ENCODE measurements at places on chromosomes 2 and 18.

DNA sequence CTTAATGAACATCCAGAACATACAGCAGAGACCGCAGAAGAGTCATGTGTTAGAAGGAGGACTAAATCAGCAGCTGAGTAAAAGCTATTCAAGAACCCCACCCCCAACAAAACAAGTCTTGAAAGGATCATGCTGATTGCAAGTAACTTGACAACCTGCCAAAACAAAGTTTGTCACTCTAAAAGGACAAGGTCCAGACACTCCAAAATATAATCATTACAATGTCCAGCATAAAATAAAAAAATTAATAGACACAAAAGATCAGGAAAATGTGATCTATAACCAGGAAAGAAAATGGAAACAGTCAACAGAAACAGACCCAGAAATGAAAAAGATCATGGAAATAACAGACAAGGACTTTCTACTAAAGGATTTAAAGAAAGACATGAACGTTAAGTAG is 28.5 kb downstream of the CCDC88A start:
- DNase-seq, result no peak

DNA sequence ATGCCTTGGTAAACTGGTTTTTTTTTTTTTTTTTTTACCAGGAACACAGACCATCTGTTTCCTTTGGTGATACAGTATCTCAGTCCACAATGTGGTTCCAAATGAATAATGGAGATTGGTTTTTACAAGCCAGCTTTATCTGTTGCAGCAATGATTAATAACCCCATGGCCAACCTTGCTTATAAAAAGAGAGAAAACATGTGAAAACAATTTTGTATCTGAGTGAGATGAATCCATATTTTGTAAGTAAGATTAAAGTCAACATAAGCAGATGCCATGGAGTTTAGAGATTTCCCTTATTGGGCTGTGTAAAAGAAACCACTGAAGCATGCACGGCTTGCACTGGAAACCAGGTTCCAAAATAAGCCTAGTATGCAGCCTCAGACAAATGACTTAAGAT is 108.6 kb upstream of the CNTNAP5 start:
- no peak for DNase-seq

DNA sequence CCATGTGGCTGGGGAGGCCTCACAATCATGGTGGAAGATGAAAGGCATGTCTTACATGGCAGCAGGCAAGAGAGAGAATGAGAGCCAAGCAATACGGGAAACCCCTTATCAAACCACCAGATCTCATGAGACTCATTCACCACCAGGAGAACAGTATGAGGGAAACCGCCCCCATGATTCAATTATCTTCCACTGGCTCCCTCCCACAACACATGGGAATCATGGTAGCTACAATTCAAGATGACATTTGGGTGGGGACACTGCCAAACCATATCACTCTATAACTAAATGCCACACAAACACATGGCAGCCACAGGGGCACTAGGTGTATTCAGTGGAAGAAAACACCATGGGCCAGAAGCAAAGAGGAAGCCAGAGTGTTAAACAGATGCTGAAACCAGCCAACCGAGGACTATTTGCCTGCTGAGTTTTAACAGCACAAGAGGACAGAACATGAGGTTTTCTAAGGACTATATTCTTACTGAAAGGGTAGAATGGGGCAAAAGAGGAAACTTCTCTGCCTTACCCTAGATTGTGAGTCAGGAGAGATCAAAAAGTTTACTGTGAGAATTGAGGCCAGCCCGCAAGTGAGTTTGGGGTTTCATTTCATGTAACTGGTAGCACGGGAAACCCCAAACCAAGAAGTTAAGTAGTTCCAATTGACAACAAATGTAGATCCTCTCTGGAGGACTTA is 49.2 kb downstream of the SIGLEC15 start:
- DNase-seq, result peak; percentile 69

- no peak for DNase-seq
Observed at GRCh38 chr2:25129901-25130520, 38.4 kb downstream of the POMC start.

GRCh38 chr18:63859781-63860475 is 27.6 kb upstream of the SERPINB2 start:
- DNase-seq, result no peak

- DNase-seq, result no peak
Observed at GRCh38 chr18:21457179-21457535, 143.3 kb downstream of the ESCO1 start.

GRCh38 chr2:177597759-177598158 is 205.2 kb downstream of the AGPS start:
- no peak for DNase-seq

DNA sequence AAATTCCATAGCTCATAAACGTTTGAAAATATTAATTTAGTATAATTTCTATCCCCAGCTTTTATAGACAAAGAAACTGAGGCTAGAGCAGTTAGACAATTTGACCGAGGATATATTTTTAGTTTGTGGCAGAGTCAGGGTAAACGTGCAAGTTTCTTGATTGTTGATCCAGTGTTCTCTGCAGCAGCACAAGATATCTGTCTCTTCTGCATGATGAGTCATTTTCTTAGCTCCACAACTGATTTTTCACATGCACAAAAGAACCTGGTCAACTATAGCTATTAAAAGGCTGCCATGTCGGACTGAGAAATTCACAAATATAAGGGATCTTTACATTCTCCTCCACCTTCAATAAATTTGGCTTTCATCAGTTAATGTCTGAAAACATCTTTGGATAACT is 143.4 kb upstream of the CYP26B1 start:
- no peak for DNase-seq

- peak; percentile 84 for DNase-seq
Observed at GRCh38 chr2:135985826-135986393, 484 bp upstream of the DARS1 start.

- no peak for DNase-seq
Observed at GRCh38 chr2:73099486-73099885, 13.3 kb downstream of the RAB11FIP5 start.

GRCh38 chr2:19955544-19956422 is 34.1 kb downstream of the WDR35 start:
- peak; percentile 60 for DNase-seq

- DNase-seq, result no peak
Observed at GRCh38 chr2:86023366-86023712, 82.3 kb downstream of the POLR1A start.

- no peak for DNase-seq
Observed at GRCh38 chr18:8889489-8889888, 184.1 kb downstream of the MTCL1 start.

DNA sequence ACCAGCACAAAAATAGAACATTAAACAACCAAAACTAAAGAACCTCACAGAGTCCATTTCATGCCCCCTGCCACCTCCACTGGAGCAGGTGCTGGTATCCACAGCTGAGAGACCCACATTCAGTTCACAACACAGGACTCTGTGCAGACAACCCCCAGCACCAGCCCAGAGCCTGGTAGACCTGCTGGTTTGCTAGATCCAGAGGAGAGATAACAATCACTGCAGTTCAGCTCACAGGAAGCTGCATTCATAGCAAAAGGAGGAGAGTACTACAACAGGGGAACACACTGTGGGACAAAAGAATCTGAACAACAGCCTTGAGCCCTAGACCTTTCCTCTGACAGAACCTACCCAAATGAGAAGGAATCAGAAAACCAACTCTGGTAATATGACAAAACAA is 326.7 kb downstream of the METTL4 start:
- no peak for DNase-seq

DNA sequence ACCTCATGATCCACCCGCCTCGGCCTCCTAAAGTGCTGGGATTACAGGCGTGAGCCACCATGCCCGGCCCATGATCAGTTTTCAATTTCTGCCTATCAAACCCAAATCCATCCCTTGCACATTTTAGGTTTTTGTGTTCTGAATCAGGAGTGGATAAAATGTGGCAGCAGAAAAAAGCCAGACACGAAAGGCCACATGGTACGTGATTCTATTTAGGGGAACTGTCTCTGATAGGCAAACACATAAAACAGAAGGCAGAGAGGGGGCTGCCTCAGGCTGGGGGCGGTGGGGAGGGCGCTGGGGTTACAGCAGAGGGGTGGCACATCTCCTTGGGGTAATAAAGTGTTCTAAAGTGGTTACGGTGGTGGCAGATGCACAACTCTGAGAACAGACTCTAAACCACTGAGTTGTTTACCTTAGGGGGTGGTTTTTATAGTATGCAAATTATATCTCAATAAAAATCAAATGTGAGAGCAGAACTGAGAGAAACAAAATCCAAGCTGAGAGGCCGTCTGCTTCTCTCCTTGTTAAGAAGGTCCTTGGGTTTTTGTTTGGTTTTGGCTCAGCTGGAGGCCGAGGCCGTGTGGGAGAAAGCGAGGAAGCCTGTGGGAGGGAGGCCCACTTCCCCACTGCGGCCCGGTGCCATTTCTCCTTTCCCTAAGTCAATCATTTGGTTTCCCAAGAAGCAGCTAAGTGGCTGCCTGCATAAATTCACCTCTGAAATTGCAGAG is 78.0 kb downstream of the SOWAHC start:
- no peak for DNase-seq

DNA sequence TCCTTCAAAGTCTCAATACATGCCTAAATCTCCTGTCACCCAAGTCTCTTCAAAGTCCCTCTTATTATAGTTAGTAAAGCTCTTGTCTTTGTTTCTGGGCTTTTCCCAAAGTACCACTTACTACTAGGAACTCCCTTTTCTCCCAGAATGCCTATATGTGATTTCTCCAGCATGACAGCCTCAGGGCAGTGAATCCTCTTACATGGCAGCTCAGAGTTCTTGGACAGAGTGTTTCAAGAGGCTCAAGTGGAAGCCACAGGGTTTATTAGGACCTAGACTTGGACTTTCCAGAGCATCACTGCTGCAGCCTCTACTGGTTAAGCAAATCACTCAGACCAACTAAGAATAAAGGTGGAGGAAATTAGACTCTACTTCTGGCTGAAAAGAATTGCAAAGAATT is 98.9 kb downstream of the CSRNP3 start:
- DNase-seq, result no peak

- no peak for DNase-seq
Observed at GRCh38 chr18:50494569-50494968, 65.3 kb upstream of the MAPK4 start.

- no peak for DNase-seq
Observed at GRCh38 chr18:11757084-11757590, 68.1 kb downstream of the GNAL start.

GRCh38 chr2:19776941-19777514 is 124.8 kb downstream of the TTC32 start:
- no peak for DNase-seq

GRCh38 chr2:38947241-38948239 is 57.9 kb downstream of the ARHGEF33 start:
- DNase-seq, result peak; percentile 68

- no peak for DNase-seq
Observed at GRCh38 chr18:9177031-9177430, 40.5 kb downstream of the ANKRD12 start.

- DNase-seq, result no peak
Observed at GRCh38 chr2:186099826-186100225, 361.2 kb downstream of the FSIP2 start.

Data from CD4-positive, alpha-beta T cell treated with Interleukin-17A for 1 hour (primary cell).